ENCODE measurements at places on chromosomes 7 and 10.

DNA sequence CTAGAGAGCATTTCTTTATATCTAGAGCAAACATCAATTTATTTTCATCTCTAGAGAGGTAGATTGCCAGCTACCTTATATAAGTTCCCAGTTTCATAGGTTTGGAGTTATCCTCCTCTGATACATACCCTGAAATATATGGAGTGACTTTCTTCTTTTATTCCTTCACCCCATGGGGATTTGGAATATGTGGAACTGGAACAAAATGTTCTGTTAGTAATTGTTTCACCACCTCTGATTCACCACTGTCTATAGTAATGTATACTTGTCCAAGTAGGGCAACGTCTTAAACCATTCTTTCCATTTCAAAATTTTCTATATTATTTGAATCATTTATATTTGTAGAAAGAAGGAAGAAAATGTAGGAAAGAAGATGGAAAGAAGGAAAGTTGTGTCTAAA lies 511.2 kb upstream of the KCND2 start:
- DNase-seq, result no peak

- no peak for DNase-seq
These were observed 3.5 kb upstream of the TCAF1 start for GRCh38 chr7:143905509-143905908.

DNA sequence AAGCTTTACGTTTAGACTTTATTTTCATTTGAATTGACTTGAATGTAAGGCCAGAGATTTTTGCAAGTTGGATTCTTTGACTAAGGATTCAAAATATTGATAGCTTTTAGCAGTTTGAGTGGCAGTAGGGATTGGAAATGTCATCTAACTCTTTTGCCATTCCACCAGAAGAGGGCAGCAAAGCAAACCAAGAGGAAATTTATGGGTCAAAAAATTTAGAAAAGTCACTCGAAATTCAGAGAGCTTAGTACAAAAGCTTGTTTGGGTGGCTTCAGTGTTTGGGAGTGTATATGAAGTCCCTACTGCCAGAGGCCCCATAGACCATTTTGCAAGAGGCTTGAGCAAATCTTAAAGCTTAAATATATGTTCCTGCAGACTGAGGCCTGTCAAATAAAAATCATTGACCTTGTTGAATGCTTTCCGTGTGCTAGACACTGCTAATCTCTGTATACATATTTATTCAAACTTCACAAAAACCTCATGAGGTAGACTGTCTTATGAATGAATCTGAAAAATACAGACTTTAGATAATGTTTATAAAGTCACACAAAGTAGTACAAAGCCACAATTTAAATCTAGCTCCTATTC lies 44.6 kb upstream of the RSBN1L start:
- DNase-seq, result no peak

DNA sequence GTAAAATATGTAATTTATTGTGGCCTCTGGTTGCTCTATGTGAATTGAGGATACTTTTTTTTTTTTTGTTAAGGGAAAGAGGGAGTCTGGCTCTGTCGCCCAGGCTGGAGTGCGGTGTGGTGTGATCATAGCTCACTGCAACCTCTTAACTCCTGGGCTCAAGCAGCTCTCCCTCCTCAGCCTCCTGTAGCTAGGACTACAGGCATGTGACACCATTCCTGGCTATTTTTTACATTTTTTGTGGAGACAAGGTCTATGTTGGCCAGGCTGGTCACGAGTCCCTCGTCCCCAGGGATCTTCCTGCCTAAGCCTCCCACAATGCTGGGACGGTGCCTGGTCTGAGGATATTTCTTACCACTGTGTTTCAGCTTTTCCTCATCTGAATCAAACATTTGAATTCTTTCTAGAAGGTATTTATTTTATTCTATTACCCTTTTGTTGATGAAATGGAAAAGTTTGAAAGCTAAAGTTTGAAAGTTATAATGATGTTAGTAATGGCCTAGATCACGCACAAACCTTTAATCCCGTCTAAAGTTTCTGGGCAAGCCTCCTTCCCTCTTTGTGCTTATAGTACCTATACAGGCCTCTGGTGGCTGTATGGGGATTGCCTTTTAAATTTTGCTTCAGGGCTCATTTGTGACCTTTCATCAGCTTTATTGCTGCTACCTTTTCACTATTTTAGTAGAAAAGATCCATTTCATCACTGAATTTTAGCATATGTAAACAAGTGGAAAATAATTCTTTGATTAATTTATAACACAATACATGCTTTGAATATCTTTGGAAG lies 2.0 kb downstream of the IFRD1 start:
- no peak for DNase-seq

GRCh38 chr10:111972109-111972508 lies 211.5 kb downstream of the GPAM start:
- DNase-seq, result no peak

- no peak for DNase-seq
These were observed 181.3 kb downstream of the WDR11 start for GRCh38 chr10:121032460-121032859.

- no peak for DNase-seq
These were observed 208.4 kb upstream of the KCND2 start for GRCh38 chr7:120064565-120064964.

- no peak for DNase-seq
These were observed 8.2 kb downstream of the TPK1 start for GRCh38 chr7:144827621-144828020.

DNA sequence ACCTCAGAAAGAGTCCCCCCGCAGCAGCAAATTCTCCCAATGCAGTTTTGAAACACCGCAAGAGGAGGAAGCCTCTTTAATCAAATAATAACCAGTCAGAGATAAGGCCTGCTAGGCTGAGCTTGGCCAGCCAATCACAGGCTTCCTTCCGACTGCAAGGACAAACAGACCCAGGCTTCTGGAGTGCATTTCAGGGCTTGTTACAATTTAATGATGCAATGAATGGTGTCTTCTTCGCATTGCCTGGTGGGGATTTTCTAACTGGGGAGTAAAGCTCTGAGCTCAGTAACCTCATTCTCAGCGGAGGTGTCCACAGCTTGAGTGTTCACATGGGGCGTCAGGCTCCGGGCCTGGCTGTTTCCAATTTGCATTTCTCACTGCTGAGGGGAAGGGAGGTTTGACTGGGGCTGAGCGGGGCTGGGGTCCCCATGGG lies 31.8 kb upstream of the GPAM start:
- DNase-seq, result no peak

- DNase-seq, result no peak
These were observed 77.2 kb downstream of the CDCA7L start for GRCh38 chr7:21868576-21868850.

DNA sequence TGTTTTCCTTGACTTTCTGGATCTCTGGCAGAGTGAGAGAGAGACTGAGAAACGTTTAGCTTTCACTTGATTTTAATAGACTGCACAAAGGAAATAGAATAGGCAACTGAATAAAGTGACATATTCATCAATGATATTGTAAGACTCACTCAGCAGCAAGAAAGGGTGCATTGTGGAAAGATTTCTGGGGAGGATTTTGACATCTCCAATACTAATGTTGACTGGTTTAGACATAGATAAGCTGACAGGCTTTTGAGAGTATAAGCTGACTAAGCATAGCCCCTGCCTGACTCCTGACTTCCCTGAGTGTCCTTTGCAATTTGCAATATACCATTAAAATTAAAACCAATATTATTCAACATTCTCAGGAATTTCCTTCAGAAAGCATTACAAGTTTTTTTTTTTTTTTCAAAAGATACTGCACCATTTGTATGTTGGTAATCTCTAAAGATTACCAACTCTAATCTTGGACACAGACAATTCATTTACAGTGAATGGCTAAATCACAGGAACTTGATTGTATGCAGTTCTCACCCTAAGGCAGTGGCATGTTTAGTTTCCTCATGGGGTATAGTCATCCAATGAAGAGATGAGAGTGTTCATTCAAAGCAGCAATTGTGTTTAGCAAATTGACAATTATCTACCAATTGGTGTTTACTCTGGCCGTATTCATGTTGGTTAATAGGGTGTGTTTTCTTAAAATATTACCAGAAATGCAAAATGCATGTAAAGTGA lies 325.6 kb downstream of the SORCS3 start:
- no peak for DNase-seq

- DNase-seq, result no peak
These were observed 75.3 kb upstream of the STEAP1 start for GRCh38 chr7:90078921-90079320.

GRCh38 chr10:130372866-130373265 lies 236.7 kb downstream of the GLRX3 start:
- DNase-seq, result no peak

DNA sequence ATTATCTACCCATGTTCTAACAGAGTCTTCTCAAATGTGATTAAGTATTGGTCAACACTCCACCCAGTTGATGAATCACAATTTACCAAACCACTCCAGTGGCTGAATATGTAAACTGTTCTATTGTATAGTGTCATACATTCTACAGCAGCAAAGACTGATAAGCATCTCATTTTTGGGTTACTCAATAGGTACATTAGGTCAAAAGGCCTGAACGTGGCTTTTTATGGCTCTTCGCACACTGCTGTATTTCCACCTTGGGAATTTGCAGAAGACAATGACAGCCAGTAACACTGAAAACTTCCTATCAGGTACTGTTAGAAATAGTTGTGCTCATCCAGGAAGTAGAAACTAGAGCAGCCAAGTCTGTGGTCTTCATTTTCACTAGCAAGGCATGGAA lies 166.9 kb downstream of the GLI3 start:
- DNase-seq, result no peak

GRCh38 chr7:120421151-120421651 lies 148.2 kb downstream of the KCND2 start:
- DNase-seq, result no peak

GRCh38 chr7:91656541-91657482 lies 223.7 kb downstream of the MTERF1 start:
- DNase-seq, result no peak

DNA sequence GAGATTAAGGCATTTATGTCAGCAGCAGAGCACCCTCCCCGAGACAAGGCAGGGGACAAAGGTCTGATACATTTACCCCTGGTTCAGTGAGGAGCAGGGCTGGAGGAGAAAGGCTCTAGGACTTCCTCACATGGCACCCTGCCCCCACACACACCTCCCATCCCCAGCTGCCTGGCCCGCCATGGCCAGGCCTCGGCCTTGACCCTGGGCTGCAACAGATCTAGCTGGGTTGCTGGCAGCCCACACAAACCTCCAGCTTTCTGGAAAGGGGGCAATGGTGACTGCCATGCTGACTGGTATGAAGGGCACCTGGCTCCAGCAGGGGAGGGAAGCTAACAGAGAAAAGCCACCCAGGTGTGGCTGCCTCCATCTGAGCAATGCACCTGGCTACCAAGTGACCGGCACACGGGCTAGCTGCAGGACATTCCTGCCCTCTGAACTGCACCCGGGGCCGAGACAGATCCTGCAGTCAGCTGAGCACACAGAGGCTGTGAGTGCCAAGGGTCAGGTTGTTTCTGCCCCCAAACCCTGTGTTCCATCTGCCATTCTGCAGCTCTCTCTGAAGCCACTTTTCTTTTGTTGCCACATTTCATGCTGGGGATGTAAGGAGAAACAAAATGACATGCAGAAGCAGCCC lies 85.8 kb upstream of the LRRC18 start:
- DNase-seq, result no peak

DNA sequence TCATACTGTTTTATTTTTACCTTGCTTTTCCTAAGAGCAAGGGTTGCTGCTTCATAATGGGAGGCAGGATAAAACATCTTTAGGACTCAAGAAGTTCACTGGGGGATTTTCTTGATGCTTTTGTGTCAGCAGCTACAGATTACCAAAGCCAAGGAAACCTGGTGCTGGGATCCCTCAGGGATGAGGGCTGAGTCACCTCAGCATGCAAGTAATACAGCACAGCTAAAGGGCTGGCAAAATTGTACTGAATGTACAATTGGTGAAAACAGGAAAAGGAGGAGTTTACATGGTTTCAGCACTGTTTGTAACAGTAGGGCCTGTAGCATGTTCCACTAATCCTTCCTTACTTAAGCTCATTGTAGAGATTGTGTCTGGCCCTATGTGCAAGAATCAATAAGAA lies 1056.8 kb downstream of the SORCS1 start:
- DNase-seq, result no peak

DNA sequence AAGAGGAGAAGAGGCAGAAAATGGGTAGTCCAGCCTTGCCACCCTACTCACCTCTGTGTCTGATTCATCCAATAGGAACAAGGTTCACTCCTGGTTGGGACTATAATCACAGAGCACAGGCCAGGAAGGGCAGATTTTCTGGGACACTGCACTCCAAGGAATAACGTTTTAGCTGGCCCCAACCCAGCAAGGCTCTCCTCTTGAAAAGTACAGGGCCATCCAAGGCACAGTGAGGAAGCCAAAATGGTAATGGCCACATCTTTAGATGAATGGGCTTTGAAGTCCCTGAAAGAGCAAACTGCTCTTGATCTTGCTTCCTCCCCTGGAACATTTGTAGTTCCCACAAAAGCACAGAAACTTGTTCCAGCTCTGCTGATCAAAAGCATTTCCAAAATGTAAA lies 149.4 kb downstream of the GRM3 start:
- no peak for DNase-seq

- no peak for DNase-seq
These were observed 60.5 kb downstream of the PWWP2B start for GRCh38 chr10:132457328-132458070.

- DNase-seq, result no peak
These were observed 6.1 kb downstream of the IQUB start for GRCh38 chr7:123528265-123528664.

- no peak for DNase-seq
These were observed 118.5 kb downstream of the AMPH start for GRCh38 chr7:38512704-38513103.

- DNase-seq, result no peak
These were observed 22.2 kb upstream of the SRGN start for GRCh38 chr10:69065406-69066361.

GRCh38 chr10:131898713-131899112 lies 2.1 kb upstream of the PPP2R2D start:
- no peak for DNase-seq

DNA sequence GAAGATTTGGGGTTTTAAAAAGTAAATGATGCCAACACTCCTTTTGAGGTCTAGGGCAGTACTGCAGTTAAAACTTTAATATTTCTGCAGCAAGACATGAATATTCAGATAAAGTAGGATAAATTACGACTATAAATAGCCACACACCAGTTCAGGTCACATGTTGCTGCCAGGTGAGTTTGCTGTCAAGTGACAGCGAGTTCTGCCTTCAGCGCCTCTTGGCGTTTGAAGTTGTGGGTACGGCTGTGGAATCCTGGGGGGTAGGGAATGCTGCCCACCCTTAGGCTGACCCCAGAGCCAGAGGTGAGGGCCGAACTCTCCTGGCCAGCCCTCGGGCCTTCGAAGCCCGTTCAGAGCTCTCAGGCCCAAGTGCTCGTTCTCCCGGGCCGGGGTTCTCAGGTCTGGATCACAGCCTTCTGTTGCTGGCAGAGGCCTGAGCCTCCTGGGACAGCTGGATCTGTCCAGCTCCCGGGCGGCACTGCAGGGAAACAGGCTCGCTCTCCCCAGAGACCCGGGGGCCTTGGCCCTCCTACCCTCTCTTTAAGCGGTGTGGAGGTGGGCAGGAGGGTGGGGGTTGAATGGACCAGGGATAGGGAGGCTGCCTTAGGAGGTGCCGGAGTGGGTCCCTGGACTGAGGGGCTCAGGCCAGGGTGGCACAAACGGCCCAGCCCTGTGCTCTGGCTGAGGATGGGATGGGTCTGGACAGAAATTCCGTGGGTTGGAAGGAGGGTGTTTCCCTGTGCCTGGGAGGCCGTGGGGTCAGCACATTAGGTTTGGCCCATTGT lies 5.4 kb downstream of the BRI3 start:
- no peak for DNase-seq

- DNase-seq, result no peak
These were observed 118.2 kb downstream of the ANK3 start for GRCh38 chr10:60271319-60272040.

Data from stimulated activated CD8-positive, alpha-beta memory T cell treated with anti-CD3 and anti-CD28 coated beads, Interleukin-7, amount 100 ng/mL, for 1 hour (primary cell).